NCI-H1092 (cell line): ENCODE measurements at places on chromosomes 12 and 14.

GRCh38 chr14:51582437-51582836 is 69.3 kb upstream of the FRMD6 start:
- DNase-seq, result no peak

DNA sequence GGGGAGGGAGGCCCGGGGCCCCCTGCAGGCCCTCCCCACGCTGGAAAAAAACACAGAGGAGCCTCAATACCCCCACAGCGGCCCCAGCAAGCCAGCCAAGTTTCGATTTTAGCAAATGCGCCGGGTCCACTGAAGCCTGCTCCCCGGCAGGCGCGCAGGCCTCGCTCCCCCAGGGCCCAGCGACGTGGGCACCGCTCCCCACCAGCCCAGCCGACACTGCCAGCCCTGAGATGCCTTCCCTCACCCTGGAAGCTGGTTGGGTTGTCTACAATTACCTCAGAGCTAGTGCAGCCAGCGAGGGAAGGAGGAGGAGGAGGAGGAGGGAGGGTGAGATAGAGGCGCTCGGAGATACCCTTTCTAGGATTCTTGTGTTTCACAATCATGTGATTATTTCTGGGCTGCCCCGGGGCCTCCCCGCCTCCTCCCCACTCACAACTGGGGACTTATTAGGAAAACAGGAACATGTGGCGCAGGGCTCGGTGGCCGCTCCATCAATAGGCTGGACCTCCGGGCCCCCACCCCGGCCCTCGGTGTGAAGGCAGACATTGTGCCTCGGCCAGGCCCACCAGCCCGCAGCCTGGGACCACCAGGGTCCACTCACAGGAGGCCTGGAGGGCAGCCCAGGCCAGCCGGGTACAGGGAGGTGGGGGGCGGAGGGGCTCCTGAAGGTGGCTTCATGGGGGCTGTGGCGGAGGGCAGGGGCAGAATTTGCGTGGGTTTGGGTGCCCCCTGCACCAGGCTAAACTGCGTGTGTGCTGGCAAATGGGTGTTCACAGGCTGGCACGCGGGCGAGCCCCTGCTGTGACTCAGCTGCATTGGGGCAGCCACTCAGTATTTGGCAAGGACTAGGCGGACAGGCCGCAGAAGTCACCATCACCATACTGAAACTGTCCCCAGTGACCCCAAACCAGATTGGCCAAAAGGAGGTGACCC is 109.9 kb downstream of the NCOR2 start:
- no peak for DNase-seq

DNA sequence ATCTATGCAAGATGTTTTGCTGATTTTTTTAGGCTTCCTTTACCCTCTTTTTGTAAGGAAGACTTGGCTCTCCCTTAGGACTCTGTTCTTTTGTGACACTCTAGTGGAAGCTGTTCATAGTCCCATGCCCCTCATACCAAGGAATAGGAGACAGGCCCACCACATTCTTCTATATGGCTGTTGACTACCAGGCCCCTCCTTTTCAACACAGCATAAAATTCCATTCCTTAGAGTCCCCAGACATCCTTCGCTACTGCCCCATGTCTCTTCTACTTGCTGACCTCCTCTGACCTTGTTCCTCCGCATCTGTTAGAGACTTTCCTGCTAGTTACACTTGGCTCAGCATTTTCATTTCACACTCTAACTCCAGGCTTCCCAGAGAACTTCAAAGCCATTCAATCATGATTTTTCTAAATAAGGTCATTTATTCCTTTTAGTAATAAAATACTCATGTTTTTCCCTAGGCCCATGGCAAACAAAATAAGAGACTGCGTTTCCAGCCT is 9.7 kb downstream of the PIK3C2G start:
- no peak for DNase-seq

DNA sequence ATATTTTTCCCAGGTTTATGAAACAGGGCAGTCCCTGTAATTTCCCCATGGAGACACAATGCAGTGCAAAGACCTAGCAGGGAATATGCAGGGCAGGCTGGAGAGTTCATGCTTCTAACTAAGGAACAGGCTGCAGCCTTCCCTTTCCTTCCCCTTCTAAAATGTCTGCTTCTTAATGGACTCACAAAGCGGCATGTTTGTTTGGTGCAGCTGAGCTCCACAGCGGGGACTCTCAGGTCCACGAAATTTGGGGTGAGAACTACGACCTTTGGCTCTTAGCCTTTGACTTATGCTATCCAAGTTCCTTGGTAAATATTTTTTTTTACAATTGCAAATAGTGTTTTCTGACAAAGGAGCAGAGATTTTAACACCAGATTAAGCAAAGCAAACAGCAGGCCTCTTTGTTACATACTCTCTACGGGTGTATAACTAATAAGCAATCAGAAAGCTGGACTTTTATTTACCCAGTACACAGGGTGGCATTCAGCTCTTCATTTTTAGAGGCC is 323.6 kb downstream of the ZFP36L1 start:
- DNase-seq, result no peak

DNA sequence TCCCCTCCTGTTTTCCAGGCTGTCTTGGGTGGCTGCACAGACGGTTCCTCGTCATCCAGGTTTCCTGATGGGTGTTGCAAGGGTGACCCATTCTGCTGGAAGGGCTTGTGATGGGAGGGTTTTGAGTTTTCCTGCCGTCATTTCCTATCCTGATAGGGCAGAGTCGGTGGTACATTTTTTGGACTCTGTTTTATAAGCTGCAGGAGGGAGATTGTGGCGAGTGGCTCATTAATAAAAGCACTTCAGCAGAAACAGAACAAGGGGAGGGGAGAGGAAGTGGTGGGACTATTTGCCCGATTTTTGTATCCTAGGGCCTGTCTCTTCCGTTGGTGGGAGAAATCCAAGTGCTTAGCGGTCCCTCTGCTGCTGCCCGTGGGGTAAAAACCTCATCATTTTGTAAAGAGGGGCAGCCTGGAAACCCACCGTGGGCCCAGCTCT is 40.0 kb downstream of the TSPAN9 start:
- no peak for DNase-seq

- no peak for DNase-seq
Measured at GRCh38 chr12:66258011-66258410, 44.3 kb upstream of the HELB start.

DNA sequence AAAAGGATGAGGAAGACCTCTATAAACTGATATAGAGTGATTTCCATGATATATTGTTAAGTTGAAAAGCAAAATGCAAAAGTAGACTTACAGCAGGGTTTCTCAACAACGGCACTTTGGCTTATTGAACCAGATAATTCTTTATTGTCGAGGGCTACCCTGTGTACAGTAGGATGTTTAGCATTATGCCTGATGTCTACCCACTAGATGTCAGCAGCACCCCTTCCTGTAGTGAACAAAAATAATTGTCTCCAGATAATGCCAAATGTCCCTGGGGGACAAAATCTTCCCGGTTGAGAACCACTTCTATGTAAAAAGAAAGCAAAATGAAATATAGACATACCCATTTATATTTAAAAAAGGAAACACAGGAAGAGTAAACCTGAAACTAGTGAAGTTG is 32.4 kb downstream of the ABCD2 start:
- DNase-seq, result no peak

- DNase-seq, result no peak
Measured at GRCh38 chr14:61351477-61351876, 30.1 kb downstream of the PRKCH start.

- DNase-seq, result no peak
Measured at GRCh38 chr12:60034147-60034546, 438.3 kb downstream of the SLC16A7 start.

- DNase-seq, result no peak
Measured at GRCh38 chr12:48883305-48884161, 17.9 kb upstream of the RND1 start.

DNA sequence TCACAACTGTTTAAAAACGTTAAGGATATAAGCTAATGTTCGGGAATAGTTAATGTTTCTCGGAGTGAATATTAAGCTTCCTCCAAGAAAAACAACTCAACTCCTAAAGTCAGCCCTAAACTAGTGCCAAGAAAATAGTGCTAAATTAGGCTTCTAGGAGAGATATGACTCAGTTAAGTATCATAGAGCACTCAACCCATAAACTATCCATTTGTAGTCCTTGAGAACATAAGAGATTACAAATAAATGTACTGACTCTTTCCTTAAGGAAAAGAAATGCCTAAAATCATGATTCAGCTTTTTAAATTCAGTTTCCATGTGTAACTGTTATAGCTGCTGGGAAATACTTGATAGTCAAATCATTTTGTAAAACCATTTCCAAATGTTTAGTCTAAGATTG is 117.1 kb downstream of the HMGA2 start:
- DNase-seq, result no peak

DNA sequence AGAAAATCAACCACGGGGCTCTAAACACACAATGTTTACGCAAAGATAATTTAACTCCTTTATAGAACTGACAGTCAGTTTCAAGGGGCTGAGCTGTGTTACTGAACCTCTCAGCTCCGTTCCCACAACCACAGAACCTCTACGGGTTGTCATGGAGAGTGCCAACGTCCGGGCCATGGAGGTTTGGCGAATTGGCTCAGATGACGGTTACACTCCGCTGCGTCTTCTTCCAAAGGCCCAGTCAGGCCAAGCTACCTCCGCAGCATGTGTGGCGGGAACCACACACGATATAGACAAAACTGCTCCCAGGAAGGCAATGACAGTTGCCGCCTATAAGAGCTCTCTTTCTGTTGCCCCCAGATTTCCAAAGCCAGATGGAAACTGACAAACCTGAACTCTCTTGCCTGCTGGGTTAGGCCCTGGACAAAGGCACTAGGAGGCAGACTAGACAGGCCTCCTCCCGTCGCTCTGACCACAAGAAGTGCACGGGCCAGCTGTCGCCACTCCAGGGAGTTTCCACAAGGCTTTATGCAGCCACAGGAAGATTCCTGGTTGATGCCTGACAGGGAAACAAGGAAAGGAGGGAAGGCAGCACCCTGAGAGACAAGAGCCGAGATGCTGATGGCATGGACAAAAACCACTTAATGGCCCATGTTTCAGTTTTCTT is 30.3 kb downstream of the CCDC88C start:
- peak; percentile 51 for DNase-seq

GRCh38 chr12:65876898-65877721 is 52.8 kb downstream of the HMGA2 start:
- no peak for DNase-seq

- no peak for DNase-seq
Measured at GRCh38 chr12:31991815-31992214, 32.6 kb downstream of the RESF1 start.

GRCh38 chr14:97058074-97058467 is 260.9 kb downstream of the VRK1 start:
- no peak for DNase-seq

DNA sequence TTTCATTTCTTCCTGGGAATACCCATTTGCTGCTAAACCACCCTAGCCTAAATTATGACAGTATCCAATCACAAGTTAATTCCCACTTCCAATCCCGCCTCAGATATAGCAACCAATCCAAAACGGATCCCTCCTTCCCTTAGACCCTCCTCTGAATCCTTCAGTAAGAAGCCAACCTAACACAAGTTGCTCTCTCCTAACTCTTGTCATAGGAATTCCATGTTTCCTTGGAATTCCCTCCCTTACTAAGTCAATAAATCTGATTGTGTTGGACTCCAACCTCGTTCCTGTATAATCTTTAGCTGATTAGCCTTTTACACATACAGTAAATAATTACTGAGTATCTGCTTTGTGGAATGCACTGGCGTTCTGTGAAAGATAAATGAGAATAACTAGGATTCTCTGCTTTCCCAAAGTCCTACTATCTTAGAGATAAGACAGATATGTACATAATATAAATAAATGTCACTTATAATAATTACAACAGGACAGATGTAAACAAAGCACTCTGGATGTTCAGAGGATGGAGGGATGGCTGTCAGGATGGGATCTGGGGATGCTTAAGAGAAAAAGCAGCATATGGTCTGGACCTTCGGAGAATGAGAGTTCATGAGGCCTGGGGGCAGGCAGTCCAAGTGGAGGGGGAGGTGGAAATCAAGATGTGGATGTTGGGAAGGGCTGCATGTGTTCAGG is 185.8 kb upstream of the SOX5 start:
- DNase-seq, result no peak

DNA sequence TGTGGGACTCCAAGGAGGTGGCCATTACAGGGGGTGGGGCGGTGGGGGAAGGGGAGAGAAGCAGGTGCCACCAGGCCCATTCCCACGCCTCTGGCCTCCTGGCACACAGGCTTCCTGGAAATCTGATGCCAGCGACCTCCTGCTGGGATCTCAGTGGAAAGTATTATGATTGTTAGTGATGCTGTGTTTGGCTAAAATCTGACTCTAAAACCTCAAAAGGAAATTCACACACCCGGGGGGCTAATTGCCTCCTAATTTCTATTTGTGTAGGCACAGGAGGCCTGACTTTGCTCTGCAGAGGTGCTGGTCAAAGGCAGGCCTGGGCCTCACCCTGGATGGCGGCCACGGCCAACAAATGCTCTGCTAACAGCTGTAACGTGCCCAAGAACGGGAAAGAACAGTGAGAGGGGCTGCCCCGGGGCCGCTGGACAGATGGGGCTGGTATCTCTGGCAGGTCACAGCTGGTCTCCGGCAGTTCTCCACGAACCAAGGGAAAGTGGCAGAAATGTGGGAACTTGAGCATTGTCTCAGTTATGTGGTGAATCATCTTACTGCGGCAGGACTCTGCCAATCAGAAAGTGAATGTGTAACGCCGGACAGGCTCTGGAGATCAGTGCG is 14.3 kb downstream of the FAM181A start:
- peak; percentile 74 for DNase-seq

- no peak for DNase-seq
Measured at GRCh38 chr12:82504409-82504808, 146.1 kb downstream of the METTL25 start.

DNA sequence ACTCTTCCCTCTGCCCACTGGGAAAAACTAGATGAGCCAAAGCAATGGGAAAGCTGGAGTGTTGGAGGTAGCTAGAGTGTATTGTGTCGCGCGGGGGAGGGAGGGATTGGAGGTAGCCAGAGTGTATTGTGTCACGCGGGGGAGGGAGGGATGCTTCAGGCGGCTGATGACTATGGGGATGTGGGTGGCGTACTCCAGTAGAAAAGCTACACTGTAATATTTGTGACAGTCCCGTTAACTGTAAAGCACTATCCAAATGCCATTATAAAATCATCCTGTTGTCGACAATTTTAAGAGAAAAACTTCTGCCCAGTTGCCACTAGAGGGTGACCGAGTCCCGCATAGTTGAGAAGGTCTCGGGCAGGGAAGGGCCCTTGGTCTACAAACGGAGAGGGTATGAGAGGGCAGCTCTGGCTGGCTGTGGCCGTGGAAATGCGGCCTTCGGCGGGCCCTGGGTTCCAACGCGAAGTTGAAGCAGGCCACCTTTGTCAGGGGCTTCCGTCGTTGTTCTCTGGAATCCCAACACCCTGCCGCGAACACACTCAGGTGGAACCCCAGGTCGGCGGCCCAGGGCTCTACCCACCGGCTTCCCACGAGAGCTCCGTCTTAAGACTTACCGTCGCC is 15.1 kb upstream of the PLEK2 start:
- DNase-seq, result peak; percentile 81

DNA sequence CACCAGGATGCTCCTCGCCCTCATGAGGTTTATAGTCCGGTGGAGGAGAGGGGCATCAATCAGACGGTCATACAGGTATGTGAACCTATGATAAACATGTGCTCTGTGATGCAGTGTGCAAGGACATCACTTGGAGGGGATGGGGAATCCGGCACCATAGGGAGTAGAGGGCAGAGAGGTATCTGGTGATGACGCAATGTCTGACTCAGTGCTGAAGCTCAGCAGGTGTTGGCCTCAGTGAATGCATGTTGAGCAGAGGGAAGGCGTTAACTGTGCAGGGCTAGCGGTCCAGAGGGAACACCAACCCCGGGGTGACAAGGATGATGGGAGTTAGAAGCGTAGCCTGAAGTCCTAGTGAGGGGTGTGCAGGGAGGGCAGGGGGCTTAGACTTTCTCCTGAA is 200.9 kb downstream of the TMEM132C start:
- DNase-seq, result no peak

- DNase-seq, result no peak
Measured at GRCh38 chr12:115947696-115948062, 329.8 kb downstream of the MED13L start.

GRCh38 chr12:13981296-13981962 is at the start of gene GRIN2B:
GRIN2B (minus strand) TSS chr12:13981602; CDS start chr12:13866208, 115,394 bp downstream.
- DNase-seq, result no peak
